ENCODE measurements at places on chromosomes 3 and 15.

DNA sequence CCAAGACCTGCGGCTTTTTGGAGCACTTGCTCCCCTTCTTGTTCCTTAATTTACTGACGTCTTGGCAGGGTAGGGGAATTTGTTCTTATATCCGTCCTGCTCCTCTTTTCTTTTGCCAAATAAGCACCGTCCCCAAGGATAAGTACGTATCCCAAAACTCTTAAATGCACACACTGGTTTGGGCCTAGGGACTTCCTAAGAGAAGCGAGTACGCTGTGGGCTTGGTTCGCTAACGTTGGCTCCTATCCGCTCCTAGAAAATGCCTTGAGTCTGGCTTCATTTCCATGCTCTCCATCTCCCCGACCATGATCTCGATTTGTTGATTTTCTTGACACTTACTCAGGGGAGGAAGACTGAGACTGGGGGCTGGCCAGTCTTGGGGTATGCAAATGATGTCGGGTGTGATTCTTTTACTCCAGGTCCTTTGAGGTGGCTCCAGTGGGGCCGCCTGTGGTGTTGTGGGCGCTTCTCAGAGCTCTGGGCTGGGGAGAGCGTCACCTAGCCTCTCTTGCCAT is 1.3 kb downstream of the MYRIP start:
- peak; percentile 16 for DNase-seq

- DNase-seq, result no peak
Observed at GRCh38 chr15:59438625-59439290, 772 bp downstream of the FAM81A start.

DNA sequence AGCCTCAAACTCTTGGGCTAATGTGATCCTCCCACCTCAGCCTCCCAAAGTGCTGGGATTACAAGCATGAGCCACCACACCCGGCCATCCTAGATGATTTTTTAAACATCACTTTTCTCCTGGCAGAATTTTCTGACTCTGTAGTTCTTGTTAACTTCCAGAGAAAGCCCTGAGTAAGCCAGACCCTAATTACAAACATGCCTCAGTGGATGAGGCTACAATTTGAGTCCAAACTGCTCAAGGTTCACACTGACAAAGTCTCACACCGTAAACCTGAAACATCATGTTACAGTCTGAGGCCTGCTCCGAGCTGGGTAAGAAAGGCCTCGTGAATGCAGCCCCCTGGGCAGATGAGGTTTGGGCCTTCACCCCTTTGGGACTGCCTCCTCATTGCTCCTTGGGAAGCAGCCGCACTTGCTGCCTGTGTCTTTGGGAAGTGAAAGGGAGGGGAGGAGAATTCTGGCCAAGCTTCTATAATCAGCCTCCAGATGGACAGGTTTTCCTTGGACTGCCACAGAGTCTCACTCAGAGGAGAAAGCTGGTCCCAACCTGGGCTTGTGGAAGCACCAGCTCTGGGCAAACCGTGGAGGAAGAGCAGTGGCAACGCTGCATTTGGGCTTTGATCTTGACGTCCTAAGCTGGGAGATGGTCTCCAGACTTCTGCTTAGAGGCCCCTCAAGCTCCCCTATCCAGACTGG is 46.0 kb downstream of the CA12 start:
- no peak for DNase-seq

DNA sequence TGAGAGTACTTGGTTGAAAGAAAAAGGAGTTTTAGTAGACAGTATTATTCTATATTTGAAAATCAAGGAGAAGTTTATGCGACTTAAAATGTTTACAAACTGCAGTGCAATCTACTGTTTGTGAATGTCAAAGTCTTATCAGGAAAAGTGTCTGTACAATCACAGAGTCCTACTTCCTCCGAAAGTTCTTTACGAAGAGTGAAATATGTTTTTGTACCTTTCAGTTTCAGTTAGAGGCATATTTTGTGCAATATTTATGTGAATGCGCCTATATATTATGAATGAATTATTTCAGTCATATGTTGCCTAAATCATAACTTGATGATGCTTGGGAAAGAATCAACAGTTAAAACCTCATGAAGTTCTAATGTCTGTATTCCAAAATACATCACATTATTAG is 31.5 kb downstream of the NGRN start:
- DNase-seq, result no peak

DNA sequence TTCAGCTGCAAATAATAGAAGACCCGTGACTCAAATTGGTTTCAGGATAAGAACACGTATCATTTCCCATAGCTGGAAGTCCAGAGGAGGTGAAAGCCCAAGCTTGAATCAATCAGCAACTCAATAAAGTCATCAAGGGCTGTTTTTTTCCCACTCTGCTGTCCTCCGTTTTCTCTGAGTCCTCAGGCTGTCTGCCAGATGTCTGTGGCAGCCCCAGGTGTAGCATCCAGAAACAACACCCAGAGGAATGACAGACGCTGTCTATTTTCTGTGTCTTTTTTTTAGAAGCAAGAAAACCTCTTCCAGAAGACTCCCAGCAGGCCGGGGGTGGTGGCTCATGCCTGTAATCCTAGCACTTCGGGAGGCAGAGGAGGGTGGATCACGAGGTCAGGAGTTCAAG is 204.4 kb downstream of the FAM43A start:
- no peak for DNase-seq

GRCh38 chr15:77031376-77032050 is 36.6 kb downstream of the PSTPIP1 start:
- peak; percentile 59 for DNase-seq

GRCh38 chr3:21795921-21796320 is 44.9 kb upstream of the ZNF385D start:
- no peak for DNase-seq
